CD4-positive, alpha-beta T cell treated with Interleukin-21 for 1 hour (primary cell): ENCODE measurements at places on chromosomes 2 and 18.

DNA sequence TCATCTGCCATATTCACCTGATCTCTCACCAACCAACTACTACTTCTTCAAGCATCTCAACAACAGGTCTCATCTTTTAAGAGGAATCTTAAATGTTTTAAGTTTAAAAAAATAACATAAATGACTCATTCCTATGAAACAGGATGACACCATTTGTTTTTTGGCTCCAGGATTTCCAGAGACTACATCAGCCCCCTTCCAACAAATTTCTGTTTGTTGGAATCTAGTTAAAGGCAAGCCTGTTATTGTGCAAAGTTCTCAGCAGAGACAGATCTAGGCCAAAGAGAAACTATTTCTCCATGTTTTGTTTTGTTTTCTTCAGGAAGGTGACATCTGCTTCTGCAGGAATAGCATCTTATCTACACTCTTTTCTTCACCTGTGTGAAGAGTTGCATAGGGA is 204.8 kb upstream of the SH3BP4 start:
- DNase-seq, result no peak

GRCh38 chr2:169129703-169130243 is 60.4 kb downstream of the DHRS9 start:
- no peak for DNase-seq

DNA sequence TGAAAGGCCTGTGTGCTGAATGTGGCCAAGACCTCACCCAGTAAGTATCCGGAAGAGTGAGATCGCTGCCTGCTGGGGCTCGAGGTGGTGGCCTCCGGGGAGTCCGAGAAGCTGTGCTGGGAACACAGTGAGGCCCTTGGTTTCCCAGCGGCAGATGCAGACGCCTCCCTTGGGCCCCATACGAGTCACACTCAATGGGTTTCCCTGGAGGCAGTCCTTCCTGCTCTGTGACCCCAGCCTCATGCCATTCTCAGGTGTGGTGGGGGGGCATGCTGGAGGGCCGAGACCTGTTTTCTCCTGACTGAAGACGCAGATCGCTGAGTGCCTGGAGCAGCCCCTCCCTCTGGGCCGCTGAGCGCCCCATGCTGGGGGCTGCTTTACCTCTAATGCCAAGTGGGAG is 15.7 kb downstream of the CTDP1 start:
- no peak for DNase-seq

- DNase-seq, result no peak
These were observed 294.5 kb downstream of the ZNF407 start for GRCh38 chr18:74892066-74892627.

DNA sequence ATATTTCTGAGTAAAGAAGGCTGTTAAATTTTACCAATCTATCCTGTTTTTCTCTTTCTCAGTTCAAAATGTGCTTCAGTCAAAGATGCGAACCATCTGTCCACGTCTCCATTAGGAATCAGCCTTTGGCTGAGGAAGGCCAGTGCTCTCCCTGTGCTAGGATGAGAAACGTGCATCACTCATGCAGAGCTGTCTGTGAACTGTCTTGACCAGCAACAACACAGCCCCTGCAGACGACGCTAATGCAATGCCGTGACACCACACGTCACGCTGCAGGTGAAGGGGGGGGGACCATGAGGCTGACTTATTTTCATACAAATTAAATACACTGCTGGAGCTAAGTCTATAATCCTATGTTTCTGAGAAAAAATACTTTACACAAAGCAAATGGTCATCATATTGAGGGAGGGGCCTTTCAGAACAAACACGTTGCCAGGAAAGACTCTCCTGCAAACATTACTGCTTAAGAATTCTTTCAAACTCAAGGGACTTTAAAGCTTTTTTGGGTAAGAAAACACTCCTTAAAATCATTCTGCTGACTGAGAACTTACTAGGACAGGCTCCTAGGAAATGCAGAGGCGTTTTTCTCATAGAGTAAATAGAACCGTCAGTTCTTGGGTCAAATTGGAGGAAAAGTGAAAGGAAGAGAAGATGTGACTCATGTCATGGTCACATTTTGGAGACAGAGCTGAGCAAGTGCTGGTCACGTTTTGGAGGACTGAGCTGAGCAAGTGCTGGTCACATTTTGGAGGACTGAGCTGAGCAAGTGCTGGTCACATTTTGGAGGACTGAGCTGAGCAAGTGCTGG is 97.0 kb downstream of the MBP start:
- DNase-seq, result no peak

DNA sequence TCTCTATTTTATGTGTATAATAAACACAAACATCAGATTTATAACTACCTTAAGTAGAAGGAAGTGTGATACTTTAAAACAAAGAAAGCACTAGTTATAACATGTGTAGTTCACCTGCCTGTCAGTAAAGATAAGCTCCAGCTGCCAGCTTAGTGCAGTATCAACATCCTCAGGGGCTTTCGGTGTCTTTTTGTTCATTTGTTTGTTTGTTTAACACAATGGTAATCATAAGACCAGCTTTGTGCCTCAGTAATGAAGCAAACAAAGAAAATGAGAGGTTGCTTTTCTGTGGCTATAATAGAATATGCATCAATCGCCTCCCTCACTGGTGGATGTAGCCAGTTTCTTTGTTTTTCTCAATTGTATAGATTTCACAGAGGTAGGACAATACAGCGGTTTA is 1499.0 kb upstream of the TMEFF2 start:
- DNase-seq, result no peak

DNA sequence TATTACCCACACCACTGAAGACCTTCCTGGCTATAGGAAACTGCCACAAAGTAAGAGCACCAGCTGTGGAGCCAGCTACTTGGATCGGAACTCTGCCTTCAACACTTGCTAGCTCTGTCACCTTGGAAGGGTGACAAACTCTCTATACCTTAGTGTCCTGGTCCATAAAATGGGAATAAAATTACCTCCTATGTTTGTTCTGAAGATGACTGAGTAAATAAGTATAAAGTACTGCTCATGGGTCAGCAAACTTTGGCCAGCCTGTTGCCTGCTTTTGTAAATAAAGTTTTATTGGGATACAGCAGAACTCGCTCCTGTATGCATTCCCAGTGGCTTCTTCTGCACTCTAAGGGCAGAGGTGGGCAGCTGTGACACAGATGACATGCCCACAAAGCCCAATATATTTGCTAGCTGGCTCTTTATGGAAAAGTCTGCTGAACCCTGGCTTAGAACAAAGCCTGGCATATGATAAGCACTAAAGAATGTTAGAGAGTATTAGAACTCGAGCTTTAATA is 451.3 kb downstream of the TMEM182 start:
- no peak for DNase-seq
